ENCODE measurements at places on chromosomes 11 and 22. TPM values are rescaled to one million over a fixed set of nuclear protein-coding genes. Genes with fewer than 3 reads are reported as not detected.

GPHA2 gene
- not detected for total RNA-seq

- H3K27me3 ChIP-seq = no peaks in the 10 kb centered on the region
- H3K4me1 ChIP-seq = no peaks in the 10 kb centered on the region
- no peak overlapping the region for H3K4me3 ChIP-seq
- DNase-seq = no peak
- H3K27ac ChIP-seq = no peak overlapping the region
Observed at GRCh38 chr22:48333816-48334735, 1493.6 kb downstream of the BRD1 start.

RAG2 gene
- not detected for total RNA-seq

DNA sequence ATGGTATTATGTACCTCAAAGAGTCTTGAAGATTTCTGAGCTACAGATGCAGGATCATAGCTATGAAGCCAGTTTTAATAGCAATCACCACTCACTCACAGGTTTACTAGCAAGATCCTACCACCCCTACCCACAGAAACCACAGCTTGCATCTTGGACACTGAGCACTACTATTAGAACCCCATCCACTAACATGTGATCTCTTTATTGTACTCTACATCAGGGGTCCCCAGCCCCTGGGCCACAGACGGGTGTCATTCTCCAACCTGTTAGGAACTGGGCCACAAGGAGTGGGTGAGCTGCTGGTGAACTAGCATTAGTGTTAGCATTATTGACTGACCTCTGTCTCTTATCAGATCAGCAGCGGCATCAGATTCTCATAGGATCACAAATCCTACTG lies 844.8 kb upstream of the CHORDC1 start:
- H3K4me3 ChIP-seq = no peak overlapping the region
- no peaks in the 10 kb centered on the region for H3K36me3 ChIP-seq
- H3K27ac ChIP-seq = no peak overlapping the region
- H3K27me3 ChIP-seq = no peaks in the 10 kb centered on the region
- H3K4me1 ChIP-seq = no peaks in the 10 kb centered on the region
- no peak for DNase-seq

GRCh38 chr11:114036147-114036811 lies 23.2 kb upstream of the ZBTB16 start:
- H3K27me3 ChIP-seq = peaks cover 29% of the 10 kb centered on the region
- H3K4me3 ChIP-seq = no peak overlapping the region
- peaks cover 2% of the 10 kb centered on the region for H3K4me1 ChIP-seq

TIRAP gene
- 11.4 TPM for total RNA-seq

DNA sequence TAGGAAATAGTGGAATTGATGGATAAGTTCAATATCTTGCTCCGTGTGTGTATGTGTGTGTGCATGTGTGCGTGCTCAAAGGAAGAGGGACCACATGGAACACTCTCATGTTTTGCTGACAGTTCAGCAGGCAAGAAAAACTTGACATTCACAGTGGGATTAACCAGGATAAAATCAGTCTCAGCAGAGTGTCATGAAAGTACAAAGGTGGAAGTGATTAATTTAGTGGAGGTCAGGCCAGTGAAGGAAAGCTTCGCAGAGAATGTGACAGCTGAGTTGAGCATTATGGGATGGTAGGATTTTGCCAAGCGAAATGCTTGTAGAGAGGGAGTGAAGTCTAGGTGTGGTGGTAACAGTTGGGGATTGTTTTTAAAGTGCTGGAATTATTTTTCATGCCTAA lies 15.7 kb upstream of the FBXO3 start:
- DNase-seq = no peak
- H3K4me3 ChIP-seq = no peak overlapping the region
- H3K4me1 ChIP-seq = peaks cover 4% of the 10 kb centered on the region
- peaks cover 48% of the 10 kb centered on the region for H3K27me3 ChIP-seq
- no peaks in the 10 kb centered on the region for H3K36me3 ChIP-seq

- H3K27me3 ChIP-seq = no peaks in the 10 kb centered on the region
- no peak for DNase-seq
- peak overlapping the region; percentile 93 for H3K4me3 ChIP-seq
- H3K4me1 ChIP-seq = peaks cover 18% of the 10 kb centered on the region
Observed at GRCh38 chr11:911031-911889, 650 bp upstream of the CHID1 start.

DNA sequence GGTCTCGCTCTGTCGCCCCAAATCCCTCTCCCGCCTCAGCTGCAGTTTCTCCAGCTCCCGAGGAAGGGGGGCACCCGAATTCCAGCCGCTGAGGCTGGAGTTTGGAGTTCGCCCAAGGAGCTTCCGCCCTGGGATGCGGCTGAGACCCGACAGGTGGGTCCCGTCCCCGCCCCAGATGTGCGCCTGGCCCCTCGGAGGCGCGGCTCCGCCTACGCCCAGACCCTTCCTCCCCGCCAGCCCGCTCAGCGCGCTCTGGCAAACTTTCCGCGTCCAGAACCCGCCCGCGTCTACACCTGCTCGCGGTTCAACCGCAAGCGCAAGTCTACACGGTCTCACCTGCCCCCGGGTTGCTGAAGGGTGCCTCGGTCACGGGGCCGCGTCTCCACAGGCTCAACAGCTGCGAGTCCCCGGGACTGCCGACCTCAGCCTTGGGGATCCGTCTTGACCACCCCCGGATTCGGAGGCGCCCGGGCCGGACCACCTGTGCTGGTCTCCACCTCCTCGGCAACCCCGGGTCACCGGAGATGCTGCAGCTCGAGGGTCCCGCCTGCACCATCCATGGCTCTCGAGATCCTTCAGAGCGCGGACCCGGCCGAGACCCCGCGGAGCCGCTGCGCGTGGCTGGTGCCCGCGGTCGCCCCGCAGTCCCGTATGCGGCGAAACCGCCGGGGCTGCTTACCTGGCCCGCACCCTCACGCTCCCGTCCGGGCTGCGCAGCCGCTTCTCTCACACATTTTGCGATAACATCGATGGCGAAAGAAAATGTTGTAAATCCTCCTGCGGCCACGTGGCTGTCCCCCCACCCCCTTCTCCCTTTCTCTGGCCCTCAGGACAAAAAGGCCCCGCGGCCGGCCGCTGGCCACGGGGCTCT lies 63.6 kb downstream of the NFAM1 start:
- DNase-seq = peak; percentile 79
- no peak overlapping the region for H3K27ac ChIP-seq
- H3K4me3 ChIP-seq = peak overlapping the region; percentile 84
- H3K4me1 ChIP-seq = peaks cover 16% of the 10 kb centered on the region
- no peaks in the 10 kb centered on the region for H3K36me3 ChIP-seq
- peaks cover 50% of the 10 kb centered on the region for H3K27me3 ChIP-seq

GRCh38 chr11:61526229-61526628 lies 17.7 kb downstream of the LRRC10B start:
- peaks cover 2% of the 10 kb centered on the region for H3K27me3 ChIP-seq
- H3K4me3 ChIP-seq = no peak overlapping the region
- H3K27ac ChIP-seq = no peak overlapping the region
- no peak for DNase-seq
- H3K4me1 ChIP-seq = no peaks in the 10 kb centered on the region

GRCh38 chr11:63613517-63614135 lies 607 bp downstream of the PLAAT3 start:
- H3K4me3 ChIP-seq = peak overlapping the region; percentile 84
- H3K4me1 ChIP-seq = peaks cover 3% of the 10 kb centered on the region
- DNase-seq = peak; percentile 76
- H3K36me3 ChIP-seq = no peaks in the 10 kb centered on the region
- no peak overlapping the region for H3K27ac ChIP-seq
